ENCODE measurements at places on chromosomes 2 and 18.

DNA sequence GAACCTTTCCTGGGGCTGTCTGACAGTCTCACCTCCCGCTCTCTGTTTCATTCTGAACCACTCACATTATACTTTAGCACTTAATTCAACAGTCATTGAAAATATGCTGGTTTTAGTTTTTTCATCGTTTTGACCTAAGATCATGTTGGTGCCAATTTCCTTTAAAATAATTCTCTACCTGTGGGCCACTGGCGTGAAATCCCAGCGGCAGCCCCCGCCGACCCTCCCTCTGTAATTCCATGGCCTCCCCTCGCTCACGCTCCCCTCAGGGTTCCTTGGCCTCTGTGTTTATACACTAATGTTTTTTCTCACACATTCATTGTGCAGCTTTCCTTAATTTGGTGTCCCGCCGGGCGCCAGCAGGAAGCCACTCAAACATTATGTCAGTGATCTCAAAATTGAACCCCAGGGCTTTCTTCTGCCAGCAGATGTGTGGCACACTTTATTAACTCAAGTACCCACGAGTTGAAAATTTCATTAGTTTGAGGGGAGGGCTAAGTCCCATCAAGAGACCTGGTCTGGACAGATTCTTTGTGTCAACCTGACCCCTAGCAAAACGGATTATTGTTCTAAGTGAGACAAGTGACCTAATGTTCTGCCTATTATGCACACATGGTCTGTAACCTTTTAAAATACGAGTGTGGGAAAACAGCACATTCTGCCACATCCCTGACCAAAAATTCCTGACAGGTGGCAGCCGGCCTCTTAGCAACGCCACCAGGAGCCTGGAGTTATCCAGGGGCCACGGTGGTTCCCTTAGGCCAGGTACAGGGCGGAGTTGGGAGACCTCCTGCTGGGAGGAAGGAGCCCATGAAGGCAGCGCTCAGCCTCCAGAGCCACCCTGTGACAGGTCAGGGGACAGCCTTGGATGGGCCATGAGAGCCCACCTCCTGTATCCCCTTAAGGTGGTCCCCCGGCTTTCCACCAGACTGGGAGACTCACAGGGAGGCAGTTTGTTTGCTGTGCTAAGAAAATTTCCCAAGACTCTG lies 53.1 kb downstream of the APOB start:
- DNase-seq: no peak

DNA sequence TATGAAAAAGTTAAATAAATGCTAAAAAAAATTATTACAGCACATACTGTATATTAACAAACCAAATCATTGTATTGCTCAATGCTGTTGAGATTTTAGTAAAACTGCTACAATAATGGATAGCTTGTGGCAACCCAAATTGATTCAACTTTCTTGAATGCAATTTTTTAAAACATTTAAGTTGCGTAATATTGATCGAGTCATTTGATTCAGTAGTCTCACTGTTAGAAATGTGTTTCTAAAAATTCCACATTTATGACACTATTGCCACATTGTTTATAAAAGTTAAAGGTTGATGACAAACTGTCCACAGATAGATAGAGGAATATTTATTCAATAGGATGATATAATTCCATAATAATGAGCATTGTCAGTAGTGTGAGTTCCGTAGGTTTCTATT lies 640.7 kb upstream of the CRIM1 start:
- no peak for DNase-seq

GRCh38 chr2:105498281-105498846 lies 99.5 kb upstream of the FHL2 start:
- DNase-seq: no peak

DNA sequence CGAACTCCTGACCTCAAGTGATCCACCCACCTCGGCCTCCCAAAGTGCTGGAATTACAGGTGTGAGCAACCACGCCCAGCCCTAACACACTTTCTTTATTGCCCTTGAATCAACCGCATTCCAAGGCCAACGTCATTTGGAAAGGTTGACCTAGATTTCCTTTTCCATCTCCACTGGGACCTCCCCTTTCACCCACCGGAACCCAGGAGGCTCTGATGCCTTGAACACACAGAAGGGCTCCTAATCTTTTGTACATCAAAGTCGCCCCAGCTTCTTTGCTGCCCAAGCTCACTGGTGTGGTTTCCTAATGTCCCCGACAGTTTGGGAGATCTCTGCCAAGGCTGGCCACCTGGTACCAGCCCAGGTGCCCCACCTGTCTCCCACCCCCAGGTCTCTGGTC lies 46.2 kb upstream of the CAB39 start:
- DNase-seq: no peak

DNA sequence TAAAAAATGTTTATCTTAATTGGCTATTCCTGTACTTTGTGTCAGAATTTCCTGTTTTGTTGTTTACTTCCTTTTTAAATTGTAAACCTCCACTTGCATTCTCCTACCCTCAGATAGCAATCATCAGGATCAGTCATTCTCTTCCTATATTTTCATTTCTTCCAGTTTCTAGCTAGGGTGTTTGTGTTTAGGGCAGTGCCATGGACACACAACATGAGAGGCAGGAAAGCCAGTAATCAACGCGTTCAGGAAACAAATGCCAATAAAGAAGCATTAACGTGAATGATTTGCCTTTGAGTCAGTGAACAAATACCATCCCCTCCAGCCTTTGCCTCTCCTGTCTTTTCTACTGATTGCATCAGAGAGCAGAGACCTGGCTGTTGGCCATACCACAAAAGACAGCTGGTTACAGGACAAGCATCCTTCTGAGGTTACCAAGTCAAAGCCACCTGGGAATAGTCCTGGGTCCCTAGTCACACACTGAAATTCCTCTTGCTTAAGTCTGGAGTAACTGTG lies 56.7 kb upstream of the FHL2 start:
- DNase-seq: no peak

DNA sequence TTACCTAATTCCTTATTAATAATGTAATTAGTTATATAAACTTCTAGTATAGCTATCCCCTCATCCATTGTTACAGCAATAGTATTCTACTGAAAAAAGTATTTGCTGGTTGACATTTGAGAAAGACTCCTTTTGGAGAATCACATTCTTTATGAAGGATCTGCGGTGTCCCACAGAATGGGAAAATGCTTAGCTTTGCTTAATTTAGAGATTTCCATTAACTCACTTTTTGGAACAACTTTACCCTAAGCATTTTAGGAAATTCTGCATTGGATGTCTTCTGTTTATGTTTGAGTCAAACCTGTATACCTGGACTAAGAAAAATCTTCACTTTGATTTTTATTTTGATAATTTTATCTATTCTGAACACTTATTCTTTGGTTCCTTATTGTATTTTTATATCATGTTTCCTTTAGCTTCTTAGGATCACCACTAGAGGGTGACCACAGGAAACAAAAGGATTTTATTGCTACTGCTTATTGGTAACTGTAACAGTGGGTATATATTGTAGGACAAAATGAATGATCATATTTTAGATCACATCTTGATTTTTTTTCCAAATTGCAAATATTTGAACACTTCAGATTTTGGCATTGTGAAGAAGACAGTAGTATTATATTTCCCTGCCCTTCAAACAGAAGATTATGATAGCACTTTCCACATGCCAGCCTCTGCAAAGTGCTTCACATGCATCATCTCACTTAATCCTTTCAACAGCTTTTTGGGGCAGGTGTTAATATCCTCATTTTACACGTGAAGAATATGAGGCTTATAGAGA lies 79.6 kb downstream of the MIB1 start:
- DNase-seq: no peak

GRCh38 chr2:130302164-130302886 lies 40.4 kb upstream of the IMP4 start:
- DNase-seq: no peak

DNA sequence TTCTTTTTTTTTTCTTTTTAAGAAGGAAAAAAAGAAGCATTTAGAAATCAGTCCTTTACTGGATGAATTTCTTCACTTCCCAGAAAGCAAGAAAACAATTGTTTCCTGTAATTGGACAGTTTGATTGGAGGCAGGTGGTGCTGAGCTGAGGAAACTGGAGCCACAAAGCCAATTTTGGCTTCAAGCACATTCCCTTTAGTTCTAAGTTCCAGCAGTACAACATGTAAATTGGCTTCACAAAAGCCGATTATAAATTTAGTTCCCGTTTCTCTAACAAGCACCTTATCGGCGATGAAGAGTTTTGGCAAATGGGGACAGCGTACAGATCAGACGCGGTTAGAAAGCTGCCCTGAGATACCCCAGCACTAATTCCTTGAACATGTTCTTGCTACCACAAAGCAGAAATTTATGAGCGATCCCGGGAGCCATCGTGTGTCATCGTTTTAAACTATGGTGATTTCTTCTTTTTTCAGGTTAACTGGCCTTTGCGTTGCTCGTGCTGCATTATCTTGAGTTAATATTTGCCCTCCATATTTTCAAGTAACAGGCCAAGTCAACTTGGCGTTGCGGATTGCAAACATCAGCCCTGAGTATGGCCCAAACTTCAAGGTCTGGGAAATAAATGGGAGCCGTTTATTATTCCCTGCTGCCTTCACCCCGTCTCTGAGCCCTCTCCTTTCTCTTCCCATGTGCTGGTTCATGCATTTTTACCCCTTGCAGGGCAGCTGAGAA lies 190.4 kb upstream of the ID2 start:
- no peak for DNase-seq

All from left hindlimb (tissue), 1 donor.